ENCODE measurements at places on chromosomes 16 and 17. TPM values are rescaled to one million over a fixed set of nuclear protein-coding genes. Genes with fewer than 3 reads are reported as not detected.

GRCh38 chr17:76273445-76274111 is 8.4 kb downstream of the UBALD2 start:
- peak; percentile 62 for DNase-seq

DNA sequence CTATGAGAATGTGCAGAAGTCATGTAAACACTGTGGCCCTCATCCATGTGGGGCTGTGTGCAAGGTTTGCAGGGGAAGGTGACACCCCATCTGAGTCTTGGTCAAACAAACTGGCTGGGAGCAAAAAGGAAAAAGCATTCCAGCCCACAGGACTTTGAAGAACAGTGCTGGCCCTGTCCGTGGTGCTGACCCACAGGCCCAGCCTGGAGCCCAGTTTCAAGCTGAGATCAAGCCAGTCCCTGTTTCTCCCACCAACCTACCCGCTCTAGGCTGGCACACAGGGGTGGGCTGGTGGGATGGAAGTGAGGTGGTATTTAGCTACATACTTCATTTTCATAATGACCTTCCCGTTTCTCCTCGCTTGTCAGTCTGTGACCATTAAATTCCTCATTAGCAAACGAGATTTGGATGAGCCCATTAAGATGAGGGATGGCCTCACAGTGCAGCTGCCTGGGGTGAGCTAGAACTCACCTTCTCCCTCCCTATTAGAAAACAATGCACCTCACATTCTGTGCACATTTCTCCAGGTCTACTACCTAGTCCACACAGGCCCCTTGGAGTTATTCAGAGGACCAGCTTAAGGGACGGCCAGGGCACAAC is 12.6 kb upstream of the RPL38 start:
- DNase-seq, result no peak

DNA sequence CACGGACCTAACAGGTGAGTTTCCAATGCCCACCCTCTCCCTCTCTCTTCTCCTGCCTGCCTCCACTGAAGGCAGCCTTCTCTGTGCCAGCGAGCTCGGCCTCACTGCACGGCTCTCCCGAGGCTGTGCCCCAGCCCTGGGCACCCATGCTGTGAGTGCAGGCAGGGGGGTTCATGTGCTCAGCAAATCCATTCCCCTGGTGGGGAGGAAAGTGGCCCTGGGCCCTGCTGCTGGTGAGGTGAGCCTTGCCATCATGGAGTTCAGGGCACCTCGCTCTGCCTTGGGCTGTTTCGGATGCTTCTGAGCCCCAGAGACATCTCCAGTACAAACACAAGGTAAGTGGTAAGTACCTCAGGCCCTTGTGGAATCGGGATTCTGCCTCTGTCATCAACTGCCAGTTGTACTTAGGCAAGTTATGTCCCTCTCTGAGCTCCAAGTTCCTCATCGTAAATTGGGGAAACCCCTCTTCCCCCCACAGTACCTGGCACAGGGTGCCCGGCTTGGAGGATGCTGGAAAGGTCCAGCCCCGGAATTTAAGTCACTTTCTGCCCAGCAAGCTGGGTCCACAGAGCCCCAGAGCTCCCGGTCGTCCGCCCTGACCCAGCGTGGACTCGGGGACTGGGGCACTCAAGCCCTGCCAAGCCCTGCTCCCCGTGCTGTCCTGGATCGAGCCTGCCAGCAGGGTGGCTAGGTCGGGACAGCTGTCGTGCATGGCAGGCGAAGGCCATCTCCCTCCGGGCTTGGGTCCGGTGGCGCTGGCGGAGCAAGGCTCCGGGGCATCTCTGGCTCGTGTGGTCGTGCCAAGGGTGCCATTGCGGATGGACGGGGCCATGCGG is 684 bp upstream of the NUDT16L1 start:
- DNase-seq, result peak; percentile 55

Gene HS3ST4
- not detected for total RNA-seq

Gene KRT24
- total RNA-seq, result 4.2 TPM

Data from mucosa of descending colon (tissue), 3 donors.